ENCODE measurements at places on chromosomes 13 and 19.

DNA sequence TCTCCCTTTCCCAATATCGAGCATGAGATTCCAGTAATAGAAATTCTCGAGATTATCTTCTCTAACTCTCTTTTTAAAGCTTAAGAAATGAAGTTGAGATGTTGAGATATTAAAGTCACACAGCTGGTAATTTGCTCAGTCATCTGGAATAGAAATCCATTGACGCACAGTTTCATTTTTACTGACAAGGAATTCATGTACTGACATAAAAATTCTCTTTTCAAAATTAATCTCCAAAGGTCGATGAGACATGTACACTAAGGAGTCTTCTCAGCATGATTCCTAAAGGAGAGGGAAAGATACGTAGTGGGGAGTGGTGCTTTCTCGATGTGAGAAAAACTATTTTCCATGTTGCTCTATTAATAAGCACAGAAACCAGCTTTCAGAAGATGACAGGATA, 1639.5 kb upstream of the MIR17HG start:
- no peak for DNase-seq

- DNase-seq, result no peak
Observed at GRCh38 chr19:49814010-49814409, 918 bp upstream of the FUZ start.

GRCh38 chr19:4991996-4992698, 23.2 kb downstream of the KDM4B start:
- no peak for DNase-seq

DNA sequence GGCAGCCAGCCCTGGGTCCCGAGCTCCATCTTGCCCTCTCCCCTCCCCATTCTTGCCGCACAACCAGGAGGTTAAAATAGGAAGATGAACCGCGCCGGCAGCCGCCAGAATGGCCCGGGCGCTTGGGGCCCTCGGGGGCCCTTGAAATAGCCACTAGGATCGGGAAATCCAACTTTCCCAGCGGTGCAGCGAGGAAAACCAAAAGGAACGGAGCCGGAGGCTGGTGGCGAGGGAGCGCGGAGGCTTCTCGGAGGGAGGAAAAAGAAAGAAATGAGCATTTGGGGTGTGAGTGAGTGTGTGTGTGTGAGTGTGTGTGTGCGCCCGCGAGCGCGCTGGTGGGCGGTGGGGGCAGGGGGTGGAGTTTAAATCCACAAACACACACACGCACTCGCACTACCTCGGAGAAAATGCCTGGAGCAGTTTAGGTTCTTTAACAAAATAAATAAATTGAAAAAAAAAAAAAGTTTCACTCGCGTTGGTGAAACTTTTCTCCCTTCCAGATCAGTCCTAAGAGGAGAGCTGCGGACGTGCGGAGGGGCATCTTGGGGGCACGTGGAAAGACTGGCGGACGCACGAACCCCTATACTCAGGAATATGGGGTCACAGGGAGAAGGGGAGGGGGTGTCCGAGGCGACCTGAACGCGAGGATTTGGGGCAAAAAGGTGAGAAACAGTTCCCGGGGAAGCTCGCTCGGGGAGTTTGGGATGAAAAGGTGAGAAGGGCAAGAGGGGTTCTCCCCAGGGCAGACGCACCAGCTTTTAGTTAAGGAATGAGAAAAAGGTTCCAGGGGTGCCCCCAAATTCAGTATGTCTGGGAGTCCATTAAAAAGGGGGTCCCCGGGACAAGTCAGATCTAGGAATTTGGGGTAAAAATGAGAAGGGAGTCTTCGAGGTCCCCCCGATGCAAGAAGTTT, 1.3 kb downstream of the RFX2 start:
- DNase-seq, result peak; percentile 62

DNA sequence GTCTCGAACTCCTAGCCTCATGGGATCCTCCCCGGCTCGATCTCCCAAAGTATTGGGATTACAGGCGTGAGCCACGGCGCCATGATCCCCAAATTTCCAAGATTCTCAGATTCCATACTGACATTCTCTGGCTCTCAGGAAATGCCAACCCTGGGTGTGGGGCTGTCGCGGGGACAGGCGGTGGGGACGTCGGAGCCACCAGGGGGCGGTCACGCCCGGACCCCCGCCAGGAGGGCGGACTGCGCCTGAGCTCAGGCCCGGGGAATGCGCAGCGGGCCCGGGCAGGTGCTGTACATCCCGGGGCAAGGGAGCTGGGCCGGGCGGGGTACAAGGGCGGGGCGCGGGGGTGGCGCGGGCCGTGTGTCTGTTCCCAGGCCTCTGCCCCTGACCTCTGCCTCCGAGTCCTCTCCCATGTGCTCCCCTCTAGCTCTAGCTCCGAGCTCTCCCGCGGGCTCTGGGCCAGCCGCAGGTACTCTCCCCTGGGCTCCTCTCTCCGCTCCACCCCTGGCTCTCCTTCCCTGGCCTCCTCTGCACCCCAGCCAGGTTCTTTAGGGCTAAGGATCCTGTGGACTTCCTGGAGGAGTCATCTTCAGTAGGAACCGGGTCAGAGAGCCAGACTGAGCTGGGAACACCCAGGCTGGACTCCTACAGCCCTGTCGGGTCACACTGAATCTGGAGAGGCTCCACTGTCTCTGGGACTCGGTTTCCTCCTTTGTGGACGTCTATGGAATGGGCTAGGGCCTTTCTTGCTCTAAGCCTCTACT, 2.4 kb downstream of the PPP1R13L start:
- peak; percentile 58 for DNase-seq

DNA sequence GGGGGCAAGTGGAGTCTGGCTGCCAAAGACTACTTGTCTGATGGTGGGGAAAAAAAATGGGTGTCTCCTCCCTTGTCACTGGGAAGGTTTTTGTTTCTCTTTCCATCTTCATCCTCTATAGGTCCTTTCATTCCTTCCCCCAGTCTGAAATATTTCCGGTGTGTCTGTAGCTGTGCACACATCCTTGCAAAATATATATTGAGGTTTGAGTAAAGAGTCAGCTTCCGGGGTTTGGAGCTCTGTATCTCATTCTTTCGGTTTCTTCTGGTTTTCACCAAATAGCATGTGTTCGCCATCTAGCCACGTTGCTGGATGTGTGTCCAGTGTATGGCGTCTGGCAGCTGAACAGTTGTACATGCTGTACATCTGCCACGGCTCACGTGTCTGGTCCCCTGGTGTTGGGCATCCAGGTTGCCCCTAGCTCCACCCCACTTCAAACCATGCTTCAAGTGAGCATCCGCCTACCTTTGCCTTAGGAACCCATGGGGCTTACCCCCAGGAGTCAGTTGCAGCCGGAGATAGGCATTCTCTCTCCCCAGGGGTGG, 142.2 kb downstream of the SIPA1L3 start:
- DNase-seq, result peak; percentile 90

DNA sequence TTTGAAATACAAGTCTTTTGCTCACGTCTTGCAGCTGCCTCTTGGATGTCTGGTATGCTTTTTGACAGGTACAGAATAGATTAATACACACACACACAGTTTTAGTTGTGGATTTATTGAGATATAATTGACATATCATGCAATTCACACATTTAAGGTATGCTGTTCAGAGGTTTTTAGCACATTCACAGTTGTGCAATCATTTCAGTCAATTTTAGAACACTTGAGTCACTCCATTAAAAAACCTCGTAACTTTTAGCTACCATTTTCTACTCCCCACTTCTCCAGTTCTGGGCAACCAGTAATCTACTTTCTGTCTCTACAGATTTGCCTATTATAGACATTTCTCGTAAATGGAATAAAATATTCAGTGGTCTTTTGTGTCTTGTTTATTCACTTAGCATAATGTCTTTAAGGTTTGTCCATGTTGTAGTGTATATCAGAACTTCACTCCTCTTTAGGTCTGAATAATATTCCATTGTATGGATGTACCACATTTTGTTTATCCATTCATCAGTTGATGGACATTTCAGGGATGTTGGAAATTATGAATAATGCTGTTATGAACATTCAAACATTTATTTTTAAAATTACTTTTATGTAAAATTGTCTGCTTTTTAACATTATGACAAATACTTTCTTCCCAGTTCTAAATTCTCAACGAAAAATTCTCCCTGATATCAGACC, 2.5 kb upstream of the ZMYM2 start:
- no peak for DNase-seq

DNA sequence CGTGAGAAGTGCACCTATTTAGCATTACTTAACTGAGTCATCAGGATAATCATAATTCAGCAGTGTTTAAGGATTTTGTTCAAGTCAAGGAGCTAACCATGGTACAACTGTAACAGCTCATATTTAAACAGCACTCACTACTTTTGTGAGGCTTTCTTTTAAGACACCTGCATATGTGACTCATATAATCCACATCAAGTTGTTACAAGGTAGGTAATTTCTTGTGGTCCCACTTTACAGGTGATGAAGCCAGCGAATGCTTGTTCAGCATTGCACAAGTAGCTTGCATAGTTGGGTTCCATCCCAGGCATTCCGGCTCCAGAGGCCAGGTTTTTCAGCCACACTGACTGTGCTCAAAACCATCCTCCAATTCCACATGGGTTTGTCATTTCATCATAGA, 569.2 kb downstream of the MYO16 start:
- DNase-seq, result peak; percentile 48

GRCh38 chr19:29681422-29682235, 16.4 kb downstream of the PLEKHF1 start:
- DNase-seq, result no peak

- no peak for DNase-seq
Observed at GRCh38 chr13:106537521-106537920, 2.1 kb upstream of the EFNB2 start.

GRCh38 chr13:85588359-85588758, 210.9 kb downstream of the SLITRK6 start:
- no peak for DNase-seq

DNA sequence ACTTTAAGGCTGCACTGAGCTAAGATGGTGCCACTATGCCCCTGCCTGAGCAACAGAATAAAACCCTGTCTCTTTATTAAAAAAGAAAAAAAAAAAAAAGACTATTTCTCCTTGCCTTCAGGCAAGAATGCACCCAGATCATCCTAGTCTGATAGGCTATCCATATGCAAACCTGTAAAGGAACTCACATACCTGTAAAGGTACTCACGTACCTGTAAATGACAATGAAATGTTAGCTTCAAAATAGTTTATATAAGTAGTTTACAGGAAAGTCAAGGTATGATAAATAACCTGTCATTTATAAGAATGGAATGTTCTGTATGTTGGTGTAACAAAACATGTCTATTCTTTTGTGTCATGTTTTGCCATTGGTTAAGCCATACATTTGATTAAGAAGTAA, 86.3 kb downstream of the PIBF1 start:
- no peak for DNase-seq

DNA sequence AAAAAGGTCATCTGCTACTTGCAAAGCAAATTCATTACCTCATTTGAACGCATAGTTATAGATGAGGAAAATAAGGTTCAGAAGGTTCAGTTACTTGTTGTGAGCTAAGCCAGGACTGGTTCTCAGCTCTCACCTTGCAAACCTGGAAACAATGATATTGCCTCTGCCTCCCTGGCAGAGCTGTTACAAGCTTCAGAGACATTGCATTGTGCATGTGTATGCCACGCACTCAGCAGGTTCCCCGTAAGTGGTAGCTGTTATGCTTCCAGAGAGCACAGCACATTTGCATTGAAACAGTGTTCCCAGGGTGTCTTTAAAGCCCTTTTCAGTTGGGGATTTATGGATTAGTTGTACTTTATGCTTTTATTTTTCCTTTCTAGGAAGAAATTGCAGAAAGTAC, 80.6 kb downstream of the DGKH start:
- no peak for DNase-seq

DNA sequence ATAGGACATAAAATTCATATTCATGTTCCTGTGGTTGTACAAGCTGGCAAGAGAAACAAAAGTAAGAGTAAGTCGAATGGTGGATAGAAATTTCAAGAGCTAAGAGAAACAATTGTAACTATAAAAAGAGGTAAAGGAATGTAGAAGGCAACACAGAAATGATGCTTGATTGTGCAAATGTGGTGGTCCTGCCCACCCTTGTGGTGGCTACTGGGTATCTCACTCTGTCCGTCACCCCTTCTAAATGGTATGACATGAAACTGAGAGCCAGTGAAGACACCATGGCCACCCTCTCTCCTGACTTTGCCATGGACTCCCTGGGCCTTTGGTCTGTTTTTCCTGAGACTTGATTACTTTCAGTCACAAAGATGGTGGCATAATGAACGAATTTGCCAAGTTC, 925.9 kb upstream of the SLITRK6 start:
- DNase-seq, result no peak

All from fibroblast of skin of abdomen (primary cell).